ENCODE measurements at places on chromosomes 6 and 20. TPM values are rescaled to one million over a fixed set of nuclear protein-coding genes. Genes with fewer than 3 reads are reported as not detected.

DNA sequence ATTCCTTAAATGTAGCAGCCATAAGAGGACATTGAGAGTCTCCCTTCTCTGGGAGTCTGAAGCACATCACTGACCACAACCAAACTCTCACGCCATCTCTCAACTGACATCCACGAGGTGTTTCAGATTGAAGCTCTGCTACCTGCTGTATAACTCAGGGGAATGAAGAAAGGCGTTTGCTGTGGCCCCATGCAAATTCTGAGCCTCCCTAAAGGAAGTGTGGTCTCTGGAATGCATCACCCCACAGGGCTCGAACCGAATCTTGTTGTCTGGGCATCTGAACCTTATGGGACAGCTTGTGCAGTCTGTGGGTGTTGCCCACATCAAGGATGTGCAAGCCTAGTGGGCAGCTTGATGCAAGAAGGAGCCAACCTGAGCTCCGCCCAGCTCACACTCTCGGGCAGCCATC lies 10.9 kb downstream of the PMEPA1 start:
- DNase-seq = no peak

DNA sequence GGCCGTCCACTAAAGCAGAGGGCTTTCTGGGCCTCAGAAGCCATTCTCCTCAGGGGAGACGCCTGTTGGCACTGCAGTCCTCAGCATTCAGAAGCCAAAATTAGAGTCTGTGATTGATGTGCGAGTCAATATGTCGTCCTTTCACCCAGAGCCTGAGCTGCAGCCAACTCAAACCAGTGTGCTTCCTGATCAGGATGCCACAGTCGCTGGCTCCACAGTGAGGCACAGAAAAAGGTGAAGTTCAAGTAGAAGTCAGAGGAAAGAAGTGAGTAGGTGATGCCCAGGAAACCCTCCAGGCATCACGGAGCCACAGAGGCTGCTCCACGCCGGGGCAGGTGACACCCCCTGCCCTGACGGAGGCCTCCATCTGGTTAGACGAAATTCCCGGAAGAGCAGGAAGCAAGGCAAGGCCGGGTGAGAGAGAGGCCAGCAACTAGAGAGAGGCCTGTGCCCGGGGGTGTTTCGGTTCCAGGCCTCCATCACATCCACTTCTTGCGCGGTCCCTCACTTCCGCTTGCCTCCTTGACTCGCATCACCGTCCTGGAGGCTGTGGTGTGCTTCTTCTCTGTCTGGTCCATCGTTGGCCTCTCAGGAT lies 177.7 kb upstream of the SNX9 start:
- DNase-seq = no peak

DNA sequence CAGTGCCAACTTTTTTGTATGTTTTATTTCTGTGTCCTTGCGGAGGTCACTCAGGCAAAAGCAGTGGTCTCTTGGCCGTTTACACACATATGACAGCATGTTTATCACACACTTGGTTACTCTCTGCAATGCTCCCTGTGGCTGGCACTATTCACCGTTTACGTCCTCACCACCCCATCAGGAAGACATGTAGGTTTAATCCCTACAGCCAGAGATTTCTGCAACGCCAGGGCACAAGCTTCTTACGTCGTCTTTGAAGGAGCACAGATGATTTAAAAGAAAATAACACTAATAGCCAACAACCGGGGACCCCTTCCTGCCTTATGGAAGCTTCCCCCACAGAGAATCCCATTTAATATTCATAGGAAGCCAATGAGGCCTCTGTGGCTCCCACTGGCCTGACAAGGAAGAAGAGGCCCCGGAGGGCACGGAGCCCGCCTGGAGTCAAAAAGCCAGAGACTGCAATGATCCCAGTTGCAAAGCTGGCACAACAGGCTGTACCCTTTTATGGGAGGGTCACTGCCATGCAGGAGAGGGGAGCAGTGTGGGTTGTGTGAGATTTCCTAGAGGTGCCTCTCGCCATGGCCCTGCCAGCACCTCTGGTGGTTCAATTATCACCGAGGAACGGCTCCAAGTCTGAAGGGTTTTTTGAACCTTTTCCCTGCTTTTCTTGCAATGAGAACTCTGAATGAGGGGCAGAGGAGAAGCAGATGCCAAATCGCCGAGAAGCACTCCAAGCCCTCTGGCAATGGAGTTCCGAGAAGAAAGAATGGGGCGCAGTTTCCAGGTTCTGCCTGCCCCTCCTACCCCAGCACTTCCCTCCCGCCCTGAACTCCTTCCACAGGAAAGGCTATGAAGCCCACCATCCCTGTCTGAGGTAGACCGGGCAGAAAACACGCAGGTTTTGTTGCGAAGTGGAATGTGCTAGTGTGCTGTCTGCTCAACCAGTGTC lies 96.2 kb downstream of the THBS2 start:
- no peak for DNase-seq

- no peak for DNase-seq
Observed at GRCh38 chr20:64038224-64038564, 2.2 kb downstream of the C20orf204 start.

- DNase-seq = no peak
Observed at GRCh38 chr6:12842114-12842513, 125.5 kb downstream of the PHACTR1 start.

DNA sequence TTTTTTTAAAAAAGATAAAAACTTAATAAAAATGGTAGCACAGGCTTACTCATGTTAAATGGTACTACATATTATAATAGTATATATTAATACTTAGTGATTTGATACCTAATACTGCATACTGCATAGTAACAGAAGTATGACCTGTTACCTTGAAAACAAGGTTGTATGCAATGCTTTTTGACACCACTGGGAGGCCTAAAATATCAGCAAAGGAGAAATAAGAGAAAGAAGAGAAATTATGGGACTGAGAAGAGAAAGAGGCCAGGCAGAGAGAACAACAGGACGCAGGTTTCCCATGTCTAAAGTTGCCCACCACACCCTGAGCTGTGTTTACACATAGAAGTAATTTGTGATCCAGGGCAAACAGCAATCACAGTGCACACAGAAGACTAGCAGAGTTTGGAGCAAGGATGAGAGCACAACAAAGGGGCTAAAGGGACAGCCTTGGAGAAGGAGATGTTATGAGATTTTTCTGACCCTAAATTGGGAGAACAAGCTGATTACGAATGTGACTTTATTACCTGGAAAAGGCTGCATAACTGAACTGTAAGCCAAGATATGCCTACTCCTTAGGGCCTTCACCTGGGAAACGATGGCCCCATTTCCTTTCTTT lies 73.2 kb downstream of the ROS1 start:
- DNase-seq = no peak

- DNase-seq = no peak
Observed at GRCh38 chr6:15796844-15797243, 134.0 kb upstream of the DTNBP1 start.

GRCh38 chr20:36932476-36933426 lies 18.8 kb downstream of the SAMHD1 start:
- peak; percentile 28 for DNase-seq

DNA sequence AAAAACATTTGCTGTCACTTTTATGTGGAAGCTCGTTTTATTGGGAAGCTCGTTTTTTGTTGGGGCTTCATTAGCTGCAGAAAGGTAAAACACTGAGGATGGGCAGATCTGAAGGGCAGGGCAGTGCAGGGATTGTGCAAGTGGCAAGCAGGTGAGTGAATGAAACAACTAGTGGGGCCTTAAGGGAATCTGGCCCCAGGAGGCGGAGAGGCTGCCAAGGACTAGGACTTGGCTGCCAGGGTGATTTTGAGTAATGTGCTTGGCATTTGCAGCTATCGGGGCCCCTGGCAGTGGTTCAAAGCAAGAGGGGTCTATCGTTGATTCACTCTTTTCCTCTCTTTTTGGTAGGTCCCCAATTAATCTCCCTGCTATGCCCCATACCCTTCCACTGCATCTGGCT lies 11.5 kb downstream of the IL22RA2 start:
- DNase-seq = no peak

- DNase-seq = no peak
Observed at GRCh38 chr20:33833333-33833732, 22.2 kb downstream of the CHMP4B start.

DNA sequence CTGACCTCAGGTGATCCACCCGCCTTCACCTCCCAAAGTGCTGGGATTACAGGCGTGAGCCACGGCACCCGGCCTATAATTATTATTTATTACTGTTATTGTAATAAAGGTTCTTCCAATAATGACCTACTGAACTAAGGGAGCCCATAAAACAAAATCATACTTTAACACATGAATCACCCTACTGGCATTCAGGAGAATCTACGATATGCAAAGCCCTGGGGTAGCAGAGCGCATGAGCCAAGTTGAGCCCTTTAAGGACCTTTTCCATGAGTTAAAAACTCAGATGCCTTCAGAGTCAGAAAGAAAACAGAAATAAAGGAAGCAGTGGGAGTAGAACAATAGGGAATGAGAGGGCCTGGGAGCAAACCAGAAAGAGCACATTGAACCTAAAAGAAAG lies 41.5 kb downstream of the SNRPB start:
- no peak for DNase-seq

ZNF311 gene
- 0.74 TPM for polyA plus RNA-seq

ISM1 gene
- polyA plus RNA-seq = 0.12 TPM

SMPDL3A gene
- polyA plus RNA-seq = 10.4 TPM

BANF2 gene
- polyA plus RNA-seq = not detected

MPIG6B gene
- not detected for polyA plus RNA-seq

TPBG gene
- 104 TPM for polyA plus RNA-seq

RBM24 gene
- polyA plus RNA-seq = 19.9 TPM

COL11A2 gene
- polyA plus RNA-seq = 0.91 TPM

CTCFL gene
- polyA plus RNA-seq = not detected
